Central memory CD8-positive, alpha-beta T cell (primary cell): ENCODE measurements at places on chromosomes 2 and 18.

DNA sequence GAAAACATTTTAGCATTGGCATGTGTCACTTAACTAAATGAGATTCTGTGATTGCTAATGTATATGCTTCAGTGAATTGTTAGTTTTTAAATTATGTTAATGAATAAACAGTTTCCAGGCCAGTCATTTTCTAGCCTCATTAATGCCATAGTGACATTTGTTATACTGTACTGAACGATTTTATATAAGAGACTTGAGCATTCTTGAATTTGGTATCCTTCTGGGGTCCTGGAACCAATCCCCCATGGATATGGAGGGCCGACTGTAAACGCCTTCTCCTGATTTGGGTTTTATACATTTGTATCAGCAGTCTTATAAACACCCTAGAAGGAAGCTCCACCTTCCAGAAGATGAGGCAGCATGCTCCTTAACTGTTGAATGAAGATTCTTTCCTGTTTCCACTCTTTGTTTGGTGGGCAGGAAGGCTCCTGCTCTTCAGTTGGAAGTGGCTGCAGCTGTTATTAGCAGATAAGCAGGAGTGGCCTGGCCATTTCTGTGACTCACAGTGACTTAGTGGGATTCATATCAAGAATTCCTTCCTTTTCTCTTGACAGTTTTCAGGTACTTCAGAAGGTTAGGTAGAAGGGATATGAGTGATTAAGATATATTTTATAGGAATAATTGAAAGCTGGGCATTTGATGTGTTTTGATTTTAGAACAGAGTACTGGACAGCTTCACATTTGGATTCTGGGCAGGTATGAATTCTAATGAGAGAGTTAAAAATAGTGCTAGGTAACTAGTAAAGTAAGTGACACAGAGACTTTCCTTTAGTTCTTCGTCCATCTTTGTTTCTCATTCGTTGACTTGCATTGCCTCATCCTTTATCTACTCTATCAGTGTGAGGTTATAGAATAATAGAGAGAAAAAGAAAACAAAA lies 124.9 kb downstream of the PLCL1 start:
- DNase-seq: no peak

DNA sequence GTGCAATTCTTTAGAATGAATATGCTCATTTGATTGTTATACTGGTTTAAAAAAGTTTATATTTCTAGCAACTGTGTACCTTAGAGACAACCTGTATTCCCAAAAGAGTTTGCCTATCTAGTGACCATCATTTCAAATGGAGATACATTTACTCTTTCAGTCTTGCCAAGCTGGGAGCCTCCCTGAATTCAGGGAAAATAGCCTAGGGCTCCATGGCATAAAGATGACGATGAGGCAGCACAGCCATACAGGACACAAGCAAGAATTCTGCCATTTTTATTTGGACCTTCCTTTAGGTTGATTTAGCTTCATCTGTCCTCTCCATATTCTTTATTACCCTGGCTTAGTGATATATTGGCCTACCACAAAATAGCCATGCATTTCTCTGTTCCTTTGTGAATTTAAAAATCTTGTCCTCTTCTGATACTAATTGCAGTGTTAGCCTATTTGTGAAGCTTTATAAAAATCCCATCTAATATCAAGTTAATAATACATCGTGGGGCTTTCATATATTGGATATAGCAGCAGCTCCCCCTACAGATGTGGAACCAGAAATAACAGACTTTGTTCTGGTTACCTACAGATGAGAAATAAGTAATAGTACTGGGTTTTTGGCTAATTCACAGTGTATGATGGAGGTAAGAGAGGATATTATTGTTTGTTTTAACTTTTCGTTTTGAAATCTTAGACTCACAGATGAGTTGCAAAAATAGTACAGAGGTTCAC lies 1661.9 kb upstream of the PIK3C3 start:
- DNase-seq: no peak

DNA sequence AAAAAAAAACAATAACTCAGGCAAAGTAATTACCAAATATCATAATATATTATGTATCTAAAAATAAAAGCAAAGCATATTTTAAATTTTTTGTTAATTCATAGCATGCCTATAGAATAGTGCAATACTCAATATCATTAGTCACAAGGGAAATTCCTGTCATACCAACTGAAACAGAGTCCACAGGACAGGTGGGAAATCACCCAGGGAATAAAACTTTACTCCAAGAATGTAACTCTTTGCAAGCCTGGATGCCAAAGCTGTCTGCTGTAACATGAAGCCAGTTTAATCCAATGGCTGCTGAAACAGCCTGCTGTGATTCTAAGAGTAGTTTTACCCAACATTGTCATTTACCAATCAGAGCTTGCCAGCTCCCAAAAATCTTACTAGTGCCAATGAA lies 40.0 kb upstream of the SULT1C3 start:
- DNase-seq: no peak

DNA sequence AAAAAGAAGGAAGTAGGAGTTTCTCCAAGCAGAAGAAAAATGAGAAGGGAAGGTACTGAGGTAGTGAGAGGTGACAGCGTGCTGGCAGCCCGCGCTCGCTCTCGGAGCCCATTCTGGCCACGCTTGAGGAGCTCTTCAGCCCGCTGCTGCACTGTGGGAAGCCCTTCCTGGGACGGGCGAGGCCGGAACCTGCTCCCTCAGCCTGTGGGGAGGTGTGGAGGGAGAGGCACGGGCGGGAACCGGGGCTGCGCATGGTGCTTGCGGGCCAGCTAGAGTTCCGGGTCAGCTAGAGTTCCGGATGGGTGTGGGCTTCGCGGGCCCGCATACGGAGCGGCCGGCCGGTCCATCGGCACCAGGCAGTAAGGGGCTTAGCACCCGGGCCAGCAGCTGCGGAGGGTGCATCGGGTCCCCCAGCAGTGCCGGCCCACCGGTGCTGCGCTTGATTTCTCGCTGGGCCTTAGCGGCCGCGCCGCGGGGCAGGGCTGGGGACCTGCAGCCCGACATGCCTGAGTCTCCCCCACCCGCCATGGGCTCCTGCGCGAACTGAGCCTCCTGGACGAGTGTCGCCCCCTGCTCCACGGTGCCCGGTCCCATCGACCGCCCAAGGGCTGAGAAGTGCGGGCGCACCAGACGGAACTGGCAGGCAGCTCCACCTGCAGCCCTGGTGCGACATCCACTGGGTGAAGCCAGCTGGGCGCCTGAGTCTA lies 11.1 kb upstream of the CYS1 start:
- no peak for DNase-seq

GRCh38 chr2:42810971-42811811 lies 18.8 kb upstream of the HAAO start:
- no peak for DNase-seq

- DNase-seq: no peak
Observed at GRCh38 chr2:85213404-85213803, 80.2 kb downstream of the TCF7L1 start.

DNA sequence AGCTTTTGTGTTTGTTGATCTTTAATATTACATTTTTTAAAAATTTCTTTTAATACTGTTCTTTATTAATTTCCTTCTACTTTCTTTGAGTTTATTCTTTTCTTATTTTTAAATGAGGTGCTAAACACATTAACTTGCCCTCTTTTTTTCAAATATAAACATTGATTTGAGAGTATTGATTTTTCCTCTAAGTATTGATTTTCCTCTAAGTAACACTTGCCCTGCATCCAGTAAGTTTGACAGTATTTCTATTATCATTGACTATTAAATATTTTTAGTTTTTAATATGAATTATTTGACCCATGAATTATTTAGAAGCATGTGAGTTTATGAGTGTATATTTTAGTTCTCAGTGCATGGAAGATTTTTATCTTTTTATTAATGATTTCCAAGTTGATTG lies 337.0 kb upstream of the RAB12 start:
- no peak for DNase-seq

GRCh38 chr2:197889041-197889440 lies 84.6 kb downstream of the PLCL1 start:
- DNase-seq: no peak

DNA sequence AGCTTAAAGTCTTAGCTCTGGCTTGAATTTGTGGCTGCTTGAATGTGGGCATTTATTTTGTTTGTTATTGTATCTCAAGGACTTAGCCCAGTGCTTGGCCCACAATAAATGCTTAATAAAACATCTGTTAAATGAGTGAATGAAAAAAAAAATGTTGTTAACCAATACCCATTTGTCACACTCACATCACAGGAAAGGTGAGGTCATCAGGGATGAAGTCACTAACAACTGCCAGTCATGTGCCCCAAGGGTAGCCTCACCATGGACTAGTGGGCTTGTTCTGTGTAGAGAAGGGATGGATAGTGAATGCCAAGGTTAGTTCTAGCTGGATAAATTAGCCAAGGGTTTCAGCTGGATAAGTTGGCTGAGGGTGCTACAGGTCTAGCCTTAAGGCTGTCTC lies 3.0 kb downstream of the NRBP1 start:
- no peak for DNase-seq

DNA sequence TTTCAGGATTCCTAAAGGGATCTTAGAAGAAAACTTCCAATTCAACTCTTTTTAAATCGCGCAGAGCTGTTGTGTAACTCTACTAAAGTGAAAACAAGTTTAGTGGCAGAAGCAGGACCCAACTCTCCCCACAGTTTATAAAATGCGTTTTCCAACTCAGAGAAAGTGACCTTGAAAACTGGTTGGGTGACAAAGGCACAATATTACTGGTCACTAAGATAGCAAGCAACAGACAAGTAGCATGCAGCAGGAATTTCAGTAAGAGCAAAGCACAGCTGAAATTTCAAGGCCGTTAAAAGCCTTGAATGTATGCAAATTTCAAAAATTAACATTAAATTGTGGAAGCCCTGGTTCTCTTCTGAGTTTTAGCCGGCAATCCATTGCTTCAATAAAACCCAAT lies 66.9 kb downstream of the STK39 start:
- DNase-seq: no peak

DNA sequence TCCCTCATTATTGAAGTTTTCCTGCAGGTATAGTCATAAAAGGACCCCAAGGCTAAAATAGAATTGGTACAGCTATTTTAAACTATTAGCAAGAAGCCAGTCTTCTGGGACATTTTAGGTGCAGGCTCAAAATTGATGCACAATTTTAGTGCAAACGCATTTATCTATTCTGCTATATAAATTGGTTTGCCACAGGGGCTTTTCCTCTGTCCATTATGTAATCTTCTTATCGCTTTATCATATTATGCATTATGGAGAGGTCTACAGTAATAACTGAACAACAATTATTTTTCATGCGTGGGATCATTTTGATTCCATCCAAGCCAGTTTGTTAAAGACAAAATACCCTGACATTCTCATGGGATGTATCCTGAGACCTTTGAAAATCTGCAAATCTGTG lies 54.6 kb downstream of the RBM43 start:
- DNase-seq: no peak

DNA sequence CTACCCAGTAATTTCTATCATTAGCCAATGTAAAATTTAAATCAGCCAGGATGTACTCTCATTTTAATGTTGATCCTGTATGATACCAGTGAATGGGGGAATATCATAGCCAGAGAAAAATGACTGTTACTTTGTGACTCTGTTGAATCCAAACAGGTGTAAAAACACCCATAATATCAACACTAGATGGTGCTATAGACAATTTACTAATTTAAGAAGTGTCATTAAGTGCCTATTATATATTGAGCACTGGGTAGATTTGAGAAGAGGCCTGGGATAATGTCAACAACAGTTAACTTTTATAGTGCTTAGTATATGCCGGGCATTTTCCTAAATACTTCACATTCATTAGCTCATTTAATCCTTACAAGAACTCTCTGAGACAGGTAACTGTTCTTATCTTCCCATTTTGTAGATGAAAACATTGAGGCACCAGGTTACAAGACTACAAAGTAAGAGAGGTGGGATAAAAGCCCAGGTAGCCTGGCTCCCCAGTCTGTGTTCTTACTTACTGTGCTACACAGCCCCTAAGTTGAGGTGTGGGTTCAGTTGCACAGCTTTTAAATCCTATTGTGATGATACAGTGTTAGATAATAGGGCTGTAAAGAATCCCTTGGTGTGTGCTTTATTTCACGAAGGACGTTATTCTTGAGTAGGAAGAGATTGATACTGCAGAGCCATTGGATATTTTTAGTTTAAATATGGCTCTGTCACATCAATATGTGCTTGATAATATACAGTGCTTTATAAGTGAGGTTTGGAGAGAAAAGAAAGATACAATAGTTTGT lies 325.5 kb downstream of the AGPS start:
- DNase-seq: no peak

- no peak for DNase-seq
Observed at GRCh38 chr2:11234309-11234708, 79.0 kb downstream of the SLC66A3 start.
